Tibial nerve (tissue), 4 donors: ENCODE measurements at places on chromosomes 1 and 21.
A peak's percentile ranks its signal among the peaks of the same experiment; 100 is the strongest.

DNA sequence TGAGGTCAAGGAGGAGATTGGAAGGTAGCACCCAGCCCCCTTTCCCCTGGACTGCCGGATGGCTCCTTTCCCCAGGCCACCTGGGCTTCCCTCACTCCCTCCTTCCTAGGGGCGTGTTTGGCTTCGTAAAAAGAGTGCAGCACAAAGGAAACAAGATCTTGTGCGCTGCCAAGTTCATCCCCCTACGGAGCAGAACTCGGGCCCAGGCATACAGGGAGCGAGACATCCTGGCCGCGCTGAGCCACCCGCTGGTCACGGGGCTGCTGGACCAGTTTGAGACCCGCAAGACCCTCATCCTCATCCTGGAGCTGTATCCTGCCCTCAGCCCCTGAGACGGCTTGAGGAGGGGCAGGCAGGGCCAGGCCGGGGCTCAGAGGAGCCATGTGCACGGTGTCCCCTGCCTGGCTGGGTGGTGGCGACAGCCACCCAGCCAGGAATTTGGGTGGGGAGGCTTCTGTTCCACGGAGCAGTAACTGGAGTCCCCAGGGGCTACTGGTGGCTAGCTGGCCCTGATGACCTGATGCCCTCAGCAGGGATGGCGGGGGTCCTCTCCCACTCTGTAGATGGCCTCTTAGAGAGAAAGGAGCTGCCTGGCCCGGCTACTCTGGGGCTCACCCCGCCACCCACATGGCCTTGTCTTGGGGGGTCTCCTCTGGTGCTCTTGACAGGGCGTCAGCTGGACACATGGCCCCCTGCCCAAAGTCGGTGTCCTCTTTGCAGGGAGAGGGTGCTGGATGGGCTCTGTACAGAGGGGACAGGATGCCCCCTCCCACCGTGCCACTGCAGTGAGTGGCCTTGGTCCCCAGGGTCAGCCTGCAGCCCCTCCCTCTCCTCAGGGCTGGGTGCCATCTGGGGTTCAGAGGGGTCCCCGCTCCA lies 39.5 kb downstream of the TRIM11 start:
- no peak overlapping the region for H3K27ac ChIP-seq
- H3K36me3 ChIP-seq: no peaks in the 10 kb centered on the region
- H3K27me3 ChIP-seq: no peaks in the 10 kb centered on the region
- no peak for DNase-seq

DNA sequence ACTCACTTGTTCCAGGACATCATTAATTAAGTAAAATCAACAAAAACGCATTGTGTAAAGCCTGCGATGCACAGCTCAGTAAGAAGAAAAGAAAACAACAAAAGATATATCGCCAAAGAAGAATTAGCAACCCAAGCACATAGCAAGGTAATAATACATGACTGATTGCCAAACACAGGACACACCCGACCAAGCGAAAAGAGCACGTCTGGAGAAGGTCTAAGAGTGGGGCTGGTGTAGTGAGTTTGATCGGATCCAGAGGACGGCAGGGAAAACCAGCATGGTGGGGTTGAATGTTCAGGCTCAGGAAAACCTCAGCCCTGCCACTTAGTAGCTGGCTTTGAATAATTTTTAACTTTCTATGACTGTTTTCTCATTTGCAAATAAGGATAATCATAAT lies 69.8 kb downstream of the JAK1 start:
- no peaks in the 10 kb centered on the region for H3K36me3 ChIP-seq
- H3K4me3 ChIP-seq: no peak overlapping the region
- no peaks in the 10 kb centered on the region for H3K27me3 ChIP-seq
- no peak for DNase-seq
- H3K27ac ChIP-seq: peak overlapping the region; percentile 57

- no peaks in the 10 kb centered on the region for H3K27me3 ChIP-seq
- H3K4me3 ChIP-seq: peak overlapping the region; percentile 43
- H3K27ac ChIP-seq: no peak overlapping the region
- DNase-seq: no peak
These were observed 26.1 kb upstream of the SMIM12 start for GRCh38 chr1:34885405-34886247.

GRCh38 chr1:227544067-227545050 lies 19.0 kb upstream of the ZNF678 start:
- no peaks in the 10 kb centered on the region for H3K36me3 ChIP-seq
- peaks cover 5% of the 10 kb centered on the region for H3K4me1 ChIP-seq
- no peaks in the 10 kb centered on the region for H3K27me3 ChIP-seq

DNA sequence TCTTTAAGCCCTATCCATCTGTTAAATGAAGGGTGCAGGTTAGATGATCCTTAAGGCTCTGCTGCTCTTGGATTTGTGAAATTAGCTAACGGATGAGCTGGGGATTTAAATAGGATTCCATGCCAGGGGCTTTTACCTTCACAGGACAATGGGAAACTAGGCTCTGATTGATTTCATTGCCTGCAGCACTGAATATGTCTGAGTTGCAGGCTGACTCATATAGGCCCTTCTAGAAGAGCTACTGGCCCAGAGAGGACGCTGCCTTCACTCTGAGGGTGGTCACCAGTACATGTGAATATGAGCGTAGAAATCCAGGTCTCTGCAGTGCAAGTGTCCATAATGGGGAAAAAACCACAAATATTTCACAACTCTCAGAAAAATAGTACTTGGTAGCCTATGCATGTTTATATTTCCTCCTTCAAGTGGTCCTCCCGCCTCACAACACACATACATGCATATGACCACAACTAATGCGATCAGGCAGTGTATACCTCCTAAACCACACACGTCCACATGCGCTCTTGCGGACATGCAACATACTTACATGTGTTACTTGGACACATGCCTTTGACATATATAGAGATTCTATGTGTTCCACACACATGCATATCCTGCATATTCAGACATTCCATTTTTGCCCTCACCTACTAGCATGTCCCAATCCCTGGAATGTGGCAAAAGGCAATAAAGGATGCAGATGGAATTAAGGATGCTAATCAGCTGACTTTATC lies 233.8 kb upstream of the JUN start:
- peaks cover 24% of the 10 kb centered on the region for H3K4me1 ChIP-seq
- no peak for DNase-seq
- H3K36me3 ChIP-seq: no peaks in the 10 kb centered on the region
- H3K4me3 ChIP-seq: no peak overlapping the region

DNA sequence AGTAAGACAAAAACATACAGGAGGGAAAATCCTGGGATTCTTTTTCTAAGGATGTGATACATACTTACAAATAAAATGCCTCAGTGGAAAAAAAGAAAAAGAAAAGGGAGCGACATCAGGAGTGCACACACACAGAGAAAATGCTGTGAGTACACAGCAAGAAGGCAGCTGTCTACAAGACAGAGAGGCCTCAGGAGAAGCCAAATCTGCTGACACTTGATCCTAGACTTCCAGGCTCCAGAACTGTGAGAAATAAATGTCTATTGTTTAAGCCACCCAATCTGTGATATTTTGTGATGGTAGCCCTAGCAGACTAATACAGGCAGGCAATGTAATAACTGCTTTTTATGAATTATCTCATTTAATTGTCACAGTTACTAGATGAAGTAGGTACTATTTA lies 17.0 kb upstream of the TRIM45 start:
- no peaks in the 10 kb centered on the region for H3K4me1 ChIP-seq
- DNase-seq: no peak
- H3K4me3 ChIP-seq: no peak overlapping the region
- H3K27ac ChIP-seq: no peak overlapping the region

- H3K27me3 ChIP-seq: peaks cover 18% of the 10 kb centered on the region
- DNase-seq: no peak
- H3K27ac ChIP-seq: no peak overlapping the region
- no peak overlapping the region for H3K4me3 ChIP-seq
- H3K4me1 ChIP-seq: peaks cover 42% of the 10 kb centered on the region
- no peaks in the 10 kb centered on the region for H3K36me3 ChIP-seq
These were observed 2.4 kb downstream of the DMRTA2 start for GRCh38 chr1:50420689-50421365.

- no peak overlapping the region for H3K4me3 ChIP-seq
- no peak for DNase-seq
- no peaks in the 10 kb centered on the region for H3K4me1 ChIP-seq
- no peaks in the 10 kb centered on the region for H3K36me3 ChIP-seq
These were observed 387.8 kb upstream of the ADGRL2 start for GRCh38 chr1:81412954-81413353.

DNA sequence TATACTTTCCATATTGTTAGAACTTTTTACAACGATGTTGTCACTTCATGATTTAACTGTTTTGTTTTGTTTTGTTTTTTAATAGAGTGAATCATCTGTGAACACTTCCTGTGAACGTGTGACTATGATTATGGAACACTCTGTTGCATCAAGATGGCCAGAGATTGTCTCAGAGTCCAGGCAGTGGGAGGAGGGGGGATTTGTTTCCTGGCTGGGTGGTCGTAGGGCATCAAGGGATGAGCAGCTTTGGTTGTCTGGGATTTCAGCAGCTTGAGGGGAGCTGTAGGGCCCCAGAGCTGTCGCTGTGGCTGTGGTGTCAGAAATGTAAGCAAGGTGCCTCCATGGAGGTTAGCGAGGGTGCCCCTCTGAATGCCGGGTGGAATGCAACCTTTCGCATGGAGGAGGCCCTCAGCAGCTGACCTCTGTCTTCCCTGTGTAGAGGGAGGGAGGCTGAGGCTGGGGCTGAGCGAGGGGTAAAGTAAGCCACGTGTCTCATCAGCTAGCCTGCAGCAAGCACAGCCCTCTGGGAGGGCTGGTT lies 21.4 kb downstream of the NEK2 start:
- no peaks in the 10 kb centered on the region for H3K27me3 ChIP-seq
- DNase-seq: no peak
- H3K27ac ChIP-seq: no peak overlapping the region
- H3K4me1 ChIP-seq: no peaks in the 10 kb centered on the region
- no peaks in the 10 kb centered on the region for H3K36me3 ChIP-seq

- no peaks in the 10 kb centered on the region for H3K36me3 ChIP-seq
- no peak overlapping the region for H3K27ac ChIP-seq
- H3K4me1 ChIP-seq: no peaks in the 10 kb centered on the region
- no peak overlapping the region for H3K4me3 ChIP-seq
- no peaks in the 10 kb centered on the region for H3K27me3 ChIP-seq
These were observed 141.0 kb downstream of the PBX1 start for GRCh38 chr1:164699815-164700491.

- no peak overlapping the region for H3K4me3 ChIP-seq
- H3K4me1 ChIP-seq: no peaks in the 10 kb centered on the region
- no peaks in the 10 kb centered on the region for H3K36me3 ChIP-seq
- DNase-seq: no peak
- no peak overlapping the region for H3K27ac ChIP-seq
These were observed 893.5 kb downstream of the LTN1 start for GRCh38 chr21:28099001-28099705.

DNA sequence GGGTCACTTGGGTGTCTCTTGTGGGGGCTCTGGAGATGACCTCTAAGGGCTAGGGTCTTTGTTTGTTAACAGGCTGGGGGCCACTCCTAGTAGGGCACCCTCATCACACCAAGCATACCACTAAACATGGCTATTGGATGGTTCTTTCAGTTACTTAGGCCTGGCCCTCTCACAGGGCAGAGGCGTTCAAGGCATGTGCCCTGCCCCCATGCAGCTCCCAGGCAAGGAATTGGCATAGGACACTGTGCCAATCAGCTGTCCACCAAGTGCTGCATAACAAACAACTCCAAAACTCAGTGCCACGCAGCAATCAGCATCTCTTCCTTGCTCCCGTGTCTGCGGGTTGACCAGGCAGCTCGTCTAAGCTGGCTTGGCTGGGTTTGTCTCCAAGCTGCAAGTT lies 2.1 kb upstream of the KCNAB2 start:
- peaks cover 10% of the 10 kb centered on the region for H3K36me3 ChIP-seq
- no peaks in the 10 kb centered on the region for H3K27me3 ChIP-seq
- H3K4me1 ChIP-seq: no peaks in the 10 kb centered on the region
- no peak overlapping the region for H3K27ac ChIP-seq

- H3K36me3 ChIP-seq: no peaks in the 10 kb centered on the region
- no peak for DNase-seq
- H3K4me1 ChIP-seq: no peaks in the 10 kb centered on the region
- no peak overlapping the region for H3K27ac ChIP-seq
- no peak overlapping the region for H3K4me3 ChIP-seq
These were observed 31.0 kb downstream of the KRTAP24-1 start for GRCh38 chr21:30251781-30252180.

GRCh38 chr1:173403996-173404395 lies 73.1 kb upstream of the PRDX6 start:
- H3K27me3 ChIP-seq: no peaks in the 10 kb centered on the region
- H3K4me3 ChIP-seq: no peak overlapping the region
- no peak for DNase-seq
- no peaks in the 10 kb centered on the region for H3K36me3 ChIP-seq
- H3K27ac ChIP-seq: no peak overlapping the region

GRCh38 chr1:67211589-67212563 lies 45.6 kb downstream of the IL23R start:
- H3K27me3 ChIP-seq: no peaks in the 10 kb centered on the region
- H3K4me1 ChIP-seq: no peaks in the 10 kb centered on the region
- DNase-seq: peak; percentile 21
- H3K27ac ChIP-seq: no peak overlapping the region
- no peak overlapping the region for H3K4me3 ChIP-seq

- H3K36me3 ChIP-seq: no peaks in the 10 kb centered on the region
- H3K27me3 ChIP-seq: peaks cover 4% of the 10 kb centered on the region
- peaks cover 5% of the 10 kb centered on the region for H3K4me1 ChIP-seq
These were observed 5.3 kb downstream of the COL18A1 start for GRCh38 chr21:45410151-45410864.
